Karpas-422 (cell line): ENCODE measurements at places on chromosomes 7 and 10.

GRCh38 chr7:103995554-103995953 lies 6.1 kb upstream of the RELN start:
- H3K4me3 ChIP-seq, result no peak overlapping the region
- DNase-seq, result no peak
- no peaks in the 10 kb centered on the region for H3K27me3 ChIP-seq
- no peak overlapping the region for H3K27ac ChIP-seq
- no peaks in the 10 kb centered on the region for H3K4me1 ChIP-seq
- no peaks in the 10 kb centered on the region for H3K36me3 ChIP-seq

DNA sequence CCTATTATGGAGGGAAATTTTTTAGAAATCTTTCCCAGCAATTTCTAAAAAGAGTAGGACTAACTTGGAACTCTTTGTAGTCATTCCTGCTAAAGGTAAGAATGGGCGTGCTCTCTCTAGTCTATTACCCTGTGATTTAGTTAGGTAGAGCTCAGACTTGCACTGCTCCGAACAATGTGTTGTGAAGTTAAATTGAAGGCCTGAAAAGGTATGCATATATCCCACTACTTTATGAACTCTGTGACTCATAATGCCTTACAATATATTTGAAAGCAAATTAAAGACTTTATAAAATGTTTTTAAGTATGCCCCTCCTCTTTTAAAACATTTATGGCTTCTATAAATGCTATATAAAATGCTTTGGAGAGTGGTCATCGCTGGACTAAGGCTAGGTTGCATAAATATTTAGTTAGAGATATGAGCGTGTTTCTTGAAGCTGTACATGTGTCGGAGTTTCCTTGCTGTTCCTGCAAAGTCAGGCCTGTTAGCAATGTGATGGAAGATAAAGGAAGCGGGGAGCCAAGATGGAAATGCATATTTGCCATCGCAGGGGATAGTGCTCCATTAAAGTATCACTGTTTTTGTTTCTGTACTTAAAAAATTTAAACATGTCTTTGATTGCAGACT lies 761.4 kb downstream of the LRMDA start:
- H3K4me3 ChIP-seq, result no peak overlapping the region
- no peaks in the 10 kb centered on the region for H3K27me3 ChIP-seq
- H3K27ac ChIP-seq, result no peak overlapping the region
- H3K4me1 ChIP-seq, result no peaks in the 10 kb centered on the region

DNA sequence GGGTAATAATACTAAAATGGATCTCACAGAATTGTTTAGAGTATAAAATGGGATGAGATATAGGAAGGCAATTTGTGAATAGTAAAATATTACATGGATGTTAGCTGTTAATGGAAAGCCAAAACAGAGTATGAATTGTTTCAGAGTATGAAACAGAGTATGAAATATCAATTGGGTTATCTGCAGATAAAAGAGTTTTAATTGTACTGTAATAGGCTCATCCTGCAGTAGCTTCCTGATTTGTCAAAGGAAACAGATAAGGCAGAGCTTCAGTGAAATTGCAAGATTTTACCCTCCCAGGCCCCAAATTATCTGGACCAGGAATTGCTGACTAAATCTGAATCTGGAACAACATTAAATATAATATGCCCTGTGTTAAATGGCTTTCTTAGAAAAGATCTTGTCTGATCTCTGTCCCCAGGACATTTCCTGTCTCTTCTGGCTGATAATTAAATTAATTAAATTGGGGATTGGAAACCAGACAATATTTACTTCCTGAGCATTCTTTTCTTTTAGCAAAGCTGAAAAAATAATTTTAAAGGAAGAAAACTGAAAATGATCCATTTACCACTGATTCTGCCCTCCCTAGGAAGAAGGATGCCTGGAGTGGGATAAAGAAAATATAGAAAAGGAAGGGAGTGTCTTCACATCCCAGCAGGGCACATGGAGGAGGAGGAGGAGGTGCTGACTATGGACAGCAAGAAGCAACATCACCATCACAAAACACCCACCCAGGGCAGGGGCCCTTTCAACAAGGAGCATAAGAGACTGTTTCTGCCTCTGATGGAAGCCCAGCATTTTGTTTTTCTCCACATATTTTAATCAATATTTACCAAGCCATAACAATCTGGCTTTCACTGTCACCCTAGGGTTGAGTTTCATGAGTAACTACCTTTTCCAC lies 18.5 kb downstream of the PTN start:
- H3K4me1 ChIP-seq, result peaks cover 24% of the 10 kb centered on the region
- no peak overlapping the region for H3K4me3 ChIP-seq
- peaks cover 4% of the 10 kb centered on the region; the same call in 1 of the 2 replicates for H3K36me3 ChIP-seq
- DNase-seq, result no peak

DNA sequence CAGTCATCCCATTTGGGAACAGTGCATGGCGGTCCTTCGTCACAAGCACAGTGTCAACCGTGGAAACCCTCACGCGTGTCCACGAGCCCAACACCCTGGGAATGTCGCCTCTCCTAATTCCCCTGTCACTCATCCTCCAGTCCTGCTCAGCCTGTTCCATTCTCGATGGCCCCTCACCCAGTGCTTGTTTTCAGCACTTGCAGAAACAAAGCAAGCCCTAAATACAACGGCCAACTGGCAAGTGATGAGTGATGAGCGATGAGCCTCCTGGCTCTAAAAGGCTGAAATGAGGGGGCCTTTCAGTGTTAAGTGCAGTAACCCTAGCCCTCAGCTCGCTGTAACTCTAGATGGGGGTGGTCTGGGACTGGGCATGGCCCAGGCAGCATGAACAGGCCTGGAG lies 22.6 kb downstream of the NKX2-3 start:
- H3K4me3 ChIP-seq, result no peak overlapping the region
- no peaks in the 10 kb centered on the region for H3K4me1 ChIP-seq
- no peaks in the 10 kb centered on the region for H3K36me3 ChIP-seq
- no peak overlapping the region for H3K27ac ChIP-seq
- 0 out of 2 replicates have a peak, but pooled peaks cover 3% of the 10 kb centered on the region for H3K27me3 ChIP-seq

DNA sequence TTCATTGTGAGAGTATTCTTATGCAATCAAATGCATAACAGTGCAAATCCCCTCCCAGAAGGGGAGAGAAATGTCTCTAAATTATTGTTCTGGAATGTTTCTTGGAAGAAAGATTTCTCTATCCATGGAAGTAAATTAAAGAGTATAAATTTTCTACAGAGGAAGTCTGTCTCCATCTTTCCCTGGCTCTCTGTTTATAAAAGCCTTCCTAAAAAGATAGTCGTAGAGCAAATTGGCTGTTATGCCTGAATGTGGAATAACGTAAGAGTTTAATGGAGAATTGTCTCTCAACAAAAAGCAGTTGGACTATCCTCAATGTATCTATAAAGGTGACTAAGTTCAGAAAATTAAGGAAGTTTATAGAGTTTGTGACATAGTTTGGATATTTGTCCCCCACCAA lies 76.3 kb downstream of the GNAT3 start:
- no peak overlapping the region for H3K4me3 ChIP-seq
- H3K27ac ChIP-seq, result no peak overlapping the region
- DNase-seq, result no peak

DNA sequence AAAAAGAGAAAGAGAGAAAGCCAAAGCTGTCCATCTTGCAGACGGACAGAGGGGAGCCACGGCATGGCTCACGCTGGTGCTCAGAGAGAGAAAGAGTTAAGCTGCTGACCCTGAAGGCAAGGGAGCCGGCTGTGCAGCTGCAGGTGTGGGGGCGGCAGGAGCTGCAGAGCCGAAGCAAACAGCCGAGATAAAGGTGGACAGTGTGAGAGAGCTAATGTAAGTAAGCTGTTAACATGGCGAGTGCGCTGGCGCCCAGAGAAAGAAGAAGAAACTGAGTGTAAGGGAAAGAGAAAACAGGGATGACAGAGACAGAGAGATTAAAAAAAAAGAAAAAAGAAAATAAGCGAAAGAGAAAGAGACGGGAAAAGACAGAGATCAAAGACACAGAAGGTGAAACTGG lies 18.2 kb downstream of the COL17A1 start:
- no peak overlapping the region for H3K4me3 ChIP-seq
- no peaks in the 10 kb centered on the region for H3K4me1 ChIP-seq
- no peaks in the 10 kb centered on the region for H3K36me3 ChIP-seq
- H3K27me3 ChIP-seq, result no peaks in the 10 kb centered on the region
- H3K27ac ChIP-seq, result no peak overlapping the region
